ENCODE measurements at places on chromosomes 1 and 21.

DNA sequence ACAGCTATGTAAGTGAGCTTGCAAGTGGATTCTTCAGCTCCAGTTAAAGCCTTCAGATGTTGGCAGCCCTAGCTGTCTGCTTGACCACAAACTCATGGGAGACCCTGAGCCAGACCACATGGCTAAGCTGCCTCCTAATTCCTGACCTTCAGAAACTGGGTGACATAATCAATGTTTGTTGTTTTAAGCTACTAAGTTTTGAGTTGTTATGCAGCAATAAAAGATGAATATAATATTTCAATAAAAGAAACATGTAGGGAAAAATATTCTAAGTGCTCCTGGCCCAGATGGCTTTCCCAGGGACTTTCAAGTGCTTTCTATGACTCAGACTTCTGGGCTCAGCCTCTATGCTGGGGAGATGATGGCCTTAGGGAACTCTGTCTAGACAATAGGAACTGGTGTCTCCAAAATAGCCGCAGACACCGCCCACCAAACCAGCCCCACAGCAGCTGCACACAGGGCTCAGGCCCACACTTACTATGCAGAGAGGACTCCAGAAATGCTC is 20.3 kb upstream of the AZIN2 start:
- DNase-seq: no peak

DNA sequence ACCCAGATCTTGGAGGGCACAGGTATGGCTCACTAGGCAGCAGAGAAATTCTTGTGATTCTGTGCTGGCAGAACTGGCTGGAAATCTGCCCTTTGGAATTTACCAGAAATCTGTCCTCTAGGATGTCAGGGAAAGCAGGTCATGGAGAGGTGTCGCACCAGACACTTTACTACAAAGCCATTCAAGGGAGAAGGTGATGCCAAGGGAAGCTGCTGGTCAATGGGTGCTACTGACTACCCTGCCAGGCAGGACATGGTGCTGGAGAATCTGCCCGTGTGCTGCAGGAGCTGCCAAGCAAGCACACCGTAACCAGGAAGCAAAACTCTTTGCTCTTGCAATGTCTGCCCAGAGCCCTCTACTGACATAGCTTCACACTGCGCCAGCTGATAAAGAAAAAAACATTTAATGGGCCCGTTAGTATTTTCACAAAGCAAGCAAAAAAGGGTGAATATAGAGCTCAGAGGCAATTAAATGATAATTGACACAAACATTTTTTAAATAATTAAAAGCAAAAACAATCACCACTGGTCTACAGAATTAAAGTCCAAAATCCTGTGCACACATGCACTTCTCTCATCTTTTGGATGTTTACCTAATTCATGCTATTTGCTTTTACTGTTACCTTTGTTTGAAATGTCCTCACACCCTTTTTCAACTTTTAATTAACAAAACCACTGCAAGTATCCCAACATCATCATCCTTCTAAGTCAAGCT is 7.2 kb upstream of the FBXO28 start:
- peak; percentile 67 for DNase-seq

GRCh38 chr1:9593492-9594465 is 5.1 kb downstream of the TMEM201 start:
- DNase-seq: peak; percentile 93

- DNase-seq: no peak
These were observed 27.1 kb downstream of the OSBPL9 start for GRCh38 chr1:51644020-51644419.

DNA sequence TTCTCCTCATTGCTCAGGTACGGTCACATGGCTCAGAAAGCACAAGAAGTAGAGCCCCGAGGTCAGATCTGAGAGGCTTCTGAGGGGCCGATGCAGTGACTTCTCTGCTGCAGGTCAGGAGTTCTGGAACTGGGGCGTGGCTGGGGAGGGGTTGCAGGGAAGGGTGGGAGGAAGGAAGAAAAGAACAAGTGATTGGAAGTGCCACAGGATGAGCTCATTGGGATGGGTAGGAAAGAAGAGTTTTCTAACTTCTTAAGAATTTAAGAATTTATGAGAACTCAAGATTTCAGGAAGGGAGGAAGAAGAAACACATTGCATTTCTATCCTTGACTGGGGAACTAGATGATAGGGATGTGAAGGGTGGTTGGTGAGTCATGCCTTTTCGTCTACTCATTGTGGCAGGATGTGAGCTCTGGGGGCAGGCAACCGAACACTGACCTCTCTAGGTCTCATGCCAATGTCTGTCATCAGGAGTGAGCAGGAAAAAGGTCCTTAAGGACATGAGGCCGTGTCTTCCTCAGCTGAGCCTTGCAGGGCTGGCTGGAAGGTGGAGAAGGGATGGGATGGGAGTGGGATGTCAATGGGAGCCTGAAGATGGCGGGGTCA is 497 bp downstream of the FCRLB start:
- no peak for DNase-seq

DNA sequence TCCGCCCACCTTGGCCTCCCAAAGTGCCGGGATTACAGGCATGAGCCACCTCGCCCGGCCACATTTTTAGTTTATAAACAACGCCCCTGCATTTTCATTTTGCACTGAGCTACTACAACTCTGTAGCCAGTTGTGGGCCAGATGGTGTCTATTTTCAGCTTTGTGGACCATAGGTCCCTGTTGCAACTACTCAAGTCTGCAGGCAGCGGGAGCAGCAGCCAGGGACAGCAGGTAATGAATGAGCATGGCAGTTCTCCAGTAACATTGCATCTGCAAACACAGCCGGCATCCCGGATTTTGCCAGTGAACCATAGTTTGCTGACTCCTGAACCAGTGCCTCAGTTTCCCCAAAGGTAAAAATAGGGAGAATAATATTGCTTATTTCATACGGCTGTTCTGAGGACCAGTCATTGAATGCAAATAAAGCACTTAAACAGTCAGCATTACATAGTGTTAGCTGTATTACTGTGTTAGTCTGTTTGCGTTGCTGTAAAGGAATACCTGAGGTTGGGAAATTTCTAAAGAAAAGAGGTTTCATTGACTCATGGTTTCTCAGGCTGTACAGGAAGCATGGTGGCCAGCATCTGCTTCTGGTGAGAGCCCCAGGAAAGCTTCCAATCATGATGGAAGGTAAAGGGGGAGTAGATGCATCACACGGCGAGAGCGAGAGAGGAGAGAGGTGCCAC is 65.5 kb upstream of the SLC45A1 start:
- no peak for DNase-seq

DNA sequence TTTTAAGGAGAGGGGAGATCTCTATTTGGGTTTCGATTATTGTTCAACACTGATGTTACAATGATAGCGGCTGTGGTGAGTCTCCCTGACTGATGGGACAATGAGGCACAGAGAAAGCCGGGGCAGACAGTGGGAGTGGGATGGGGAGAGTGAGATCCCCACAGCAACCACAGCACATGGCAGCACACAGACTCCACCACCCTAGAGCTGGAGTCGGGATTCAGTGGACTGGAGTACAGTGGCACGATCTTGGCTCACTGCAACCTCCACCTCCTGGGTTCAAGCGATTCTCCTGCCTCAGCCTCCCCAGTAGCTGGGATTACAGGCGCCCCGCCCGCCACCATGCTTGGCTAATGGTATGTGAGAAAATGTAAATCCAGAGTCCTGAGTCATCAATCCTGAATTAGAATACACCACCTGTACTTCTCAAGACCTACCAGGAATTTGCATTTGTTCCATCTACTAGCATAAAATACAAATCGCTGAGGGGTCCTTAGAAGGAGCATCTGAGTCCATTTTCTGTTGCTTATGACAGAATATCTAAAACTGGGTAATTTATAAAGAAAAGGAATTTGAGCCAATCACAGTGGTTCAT is 125.8 kb downstream of the TOMM20 start:
- no peak for DNase-seq
